ENCODE measurements at places on chromosomes 12 and 14. TPM values are rescaled to one million over a fixed set of nuclear protein-coding genes. Genes with fewer than 3 reads are reported as not detected.
A peak's percentile ranks its signal among the peaks of the same experiment; 100 is the strongest.

GRCh38 chr12:18443768-18444437 lies 182.6 kb downstream of the PIK3C2G start:
- DNase-seq: no peak

- no peak for DNase-seq
These were observed 13.1 kb upstream of the CHD4 start for GRCh38 chr12:6620137-6620884.

GRCh38 chr12:27012239-27012981 lies 1.8 kb downstream of the TM7SF3 start:
- DNase-seq: no peak

DNA sequence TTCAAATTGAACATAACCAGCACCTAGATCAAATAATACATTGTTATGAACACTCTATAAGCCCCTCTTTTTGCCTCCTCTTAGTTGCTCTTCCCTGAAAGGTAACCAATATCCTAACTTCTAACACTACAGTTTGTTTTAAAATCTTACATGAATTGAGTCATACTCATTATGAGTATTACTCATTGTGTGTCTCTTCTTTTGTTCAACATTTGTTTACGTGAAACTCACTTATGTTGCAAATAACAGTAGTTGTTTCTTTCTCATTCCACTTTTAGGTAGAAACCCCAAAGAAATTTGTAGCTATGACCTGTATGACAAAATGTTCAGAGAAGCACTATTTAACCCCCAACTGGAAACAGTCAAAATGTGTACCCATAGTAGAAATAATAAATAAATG lies 6.6 kb downstream of the LRRC9 start:
- no peak for DNase-seq

DNA sequence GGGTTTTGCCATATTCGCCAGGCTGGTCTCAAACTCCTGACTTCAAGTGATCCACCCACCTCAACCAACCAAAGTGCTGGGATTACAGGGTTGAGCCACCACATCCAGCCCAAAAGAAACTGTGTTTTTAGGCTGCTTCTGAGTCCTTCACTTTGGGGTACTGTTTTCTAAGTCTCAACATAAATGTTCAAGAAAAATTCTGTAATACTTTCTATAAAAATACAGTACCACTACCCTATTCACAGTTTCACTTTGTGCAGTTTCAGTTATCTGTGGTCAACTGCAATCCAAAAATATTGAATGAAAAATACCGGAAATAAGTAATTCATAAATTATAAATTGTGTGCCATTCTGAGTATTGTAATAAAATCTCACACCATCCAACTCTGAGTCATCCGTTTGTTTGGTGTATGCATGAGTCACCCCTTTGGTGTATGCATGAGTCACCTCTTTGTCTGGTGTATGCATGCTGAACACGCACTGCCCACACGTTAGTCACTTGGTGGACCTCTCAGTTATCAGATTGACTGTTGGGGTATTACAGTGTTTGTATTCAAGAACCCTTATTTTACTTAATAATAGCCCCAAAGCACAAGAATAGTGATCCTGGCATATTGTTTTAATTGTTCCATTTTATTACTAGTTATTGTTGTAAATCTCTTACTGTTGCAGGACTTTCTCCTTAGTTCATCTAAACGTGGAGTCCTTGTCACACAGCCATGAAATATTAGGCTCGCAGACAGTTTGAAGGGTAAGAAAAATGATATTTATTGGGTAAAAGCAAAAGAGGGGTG lies 190.2 kb downstream of the FSCB start:
- peak; percentile 98 for DNase-seq

DNA sequence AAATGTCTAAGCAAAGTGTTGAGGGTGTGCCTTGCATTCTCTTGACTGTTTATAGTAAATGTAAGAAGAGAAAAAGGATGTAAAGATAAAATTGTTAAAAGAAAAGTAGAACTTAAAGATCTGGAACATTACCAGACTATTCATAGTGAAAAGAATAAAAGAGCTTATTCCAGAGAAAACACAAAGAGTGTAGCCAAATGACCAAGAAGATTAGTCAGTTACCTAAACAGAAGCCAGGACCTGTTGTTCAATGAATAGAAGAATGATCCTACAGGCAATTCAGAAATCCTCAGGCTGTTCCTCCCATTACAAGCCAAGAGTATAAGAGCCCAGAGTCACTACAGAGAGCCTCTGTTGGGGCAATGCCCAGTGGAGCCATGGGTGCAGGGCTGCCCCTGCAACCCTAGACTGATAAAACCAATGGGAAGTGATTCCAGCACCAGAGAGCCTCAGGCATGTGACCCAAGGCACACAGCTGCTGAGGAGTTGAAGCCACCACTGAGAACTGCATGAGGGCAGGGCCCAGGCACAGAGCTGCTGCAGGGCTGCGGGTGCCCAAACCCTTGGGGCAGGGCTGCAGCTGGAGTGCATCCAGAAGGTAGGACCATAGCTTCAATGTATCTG lies 91.1 kb upstream of the SLC38A4 start:
- DNase-seq: no peak

DNA sequence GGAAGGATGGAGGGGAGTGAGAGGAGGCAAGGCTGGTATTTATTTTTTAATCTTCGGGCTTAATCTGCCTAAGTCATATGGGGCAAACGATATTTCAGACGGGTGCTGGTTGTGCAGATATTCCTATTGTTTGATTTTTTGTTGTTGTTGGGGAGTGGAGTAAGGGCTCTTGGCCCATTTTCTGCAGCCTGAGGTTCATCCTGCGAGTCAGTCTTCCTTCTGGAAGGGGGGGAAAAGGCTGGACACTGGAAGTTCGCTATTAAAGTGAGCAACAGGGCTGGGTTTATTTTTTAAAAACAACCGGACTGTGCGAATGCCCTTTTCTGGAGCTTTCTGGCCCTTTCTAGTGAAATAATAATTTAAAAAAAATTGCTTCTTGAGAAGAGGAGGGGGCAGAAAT lies 2.3 kb downstream of the NRXN3 start:
- no peak for DNase-seq

GRCh38 chr14:95026851-95027463 lies 130.4 kb downstream of the DICER1 start:
- no peak for DNase-seq

- DNase-seq: no peak
These were observed 94.9 kb upstream of the SLC16A7 start for GRCh38 chr12:59500915-59501314.

- no peak for DNase-seq
These were observed 566.5 kb upstream of the ATP2B1 start for GRCh38 chr12:90275088-90275487.

- DNase-seq: no peak
These were observed 257.4 kb upstream of the NOVA1 start for GRCh38 chr14:26855077-26855753.

DNA sequence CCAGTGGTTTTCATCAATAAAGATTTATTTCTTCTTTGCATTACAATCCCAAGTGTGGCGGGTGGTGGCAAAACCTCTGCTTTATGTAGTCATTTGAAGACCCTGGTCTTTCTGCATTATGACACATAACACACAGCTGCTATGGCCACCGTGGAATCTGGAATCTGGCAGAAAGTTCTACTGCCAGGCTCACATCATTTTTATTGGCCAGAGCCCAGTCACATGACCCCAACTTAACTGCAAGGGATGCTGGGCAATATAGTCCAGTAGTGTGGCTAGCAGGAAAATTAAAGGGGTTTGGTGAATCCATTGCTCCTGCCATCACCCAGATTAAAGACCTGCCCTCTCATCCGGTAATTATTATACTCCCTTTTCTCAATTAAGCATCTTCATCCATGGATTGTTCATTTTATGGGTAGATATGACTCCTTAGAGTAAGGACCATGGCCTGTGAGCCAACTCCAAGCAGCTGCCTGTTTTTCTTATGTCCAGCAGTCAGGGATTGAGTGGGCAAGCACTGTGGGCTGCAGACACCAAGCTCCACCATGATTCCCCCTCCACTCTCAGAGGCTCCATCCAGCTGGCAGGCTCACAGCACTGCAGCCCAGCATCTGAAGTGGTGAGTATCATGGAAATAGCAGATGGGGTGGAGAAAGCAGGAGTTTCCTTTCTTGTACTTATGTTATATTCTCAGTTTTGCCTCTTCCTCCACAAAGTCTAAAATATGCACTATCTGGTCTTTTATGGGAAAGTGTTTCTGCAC lies 1030.7 kb downstream of the AACS start:
- DNase-seq: no peak

GRCh38 chr14:64789696-64790095 lies 85.5 kb downstream of the PLEKHG3 start:
- DNase-seq: no peak

DNA sequence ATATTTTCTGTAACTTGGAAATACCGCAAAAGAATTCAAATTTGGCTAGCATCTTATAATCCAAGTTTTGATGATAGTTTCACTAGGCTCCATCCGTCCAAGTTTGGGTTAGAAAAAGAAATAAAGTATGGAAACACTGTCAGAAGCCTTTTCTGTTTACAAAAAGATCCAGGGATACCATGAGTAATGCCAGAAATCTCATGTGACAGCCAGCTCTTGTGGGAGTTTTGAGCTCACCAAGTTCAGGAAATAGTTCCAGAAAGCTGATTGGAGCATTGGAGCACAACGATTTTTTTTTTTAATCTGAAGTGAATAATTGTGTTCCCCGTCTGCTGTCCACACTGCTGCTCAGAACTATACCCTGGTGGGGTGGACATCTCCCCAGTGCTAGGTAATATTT lies 229.7 kb upstream of the NPAS3 start:
- peak; percentile 86 for DNase-seq

DNA sequence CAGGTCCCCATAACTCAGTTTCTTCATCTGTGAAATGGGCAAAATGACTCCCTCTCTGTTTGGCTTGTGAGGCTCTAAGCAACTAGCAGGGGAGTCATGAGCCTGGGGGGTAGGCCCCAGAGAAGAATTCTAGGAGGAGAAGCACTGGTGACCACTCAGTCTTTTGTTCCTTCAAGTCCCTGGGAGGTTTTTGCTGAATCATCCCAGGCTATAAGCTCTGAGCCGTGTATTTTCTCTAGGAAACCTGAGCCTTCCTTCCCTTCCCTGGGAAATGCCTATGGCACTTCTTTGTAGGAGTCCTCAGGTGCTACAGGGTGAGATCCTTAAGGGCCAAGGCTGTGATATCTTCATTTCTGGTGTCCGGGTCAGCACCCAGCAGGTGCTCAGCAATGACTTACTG lies 4.5 kb downstream of the RPH3A start:
- DNase-seq: peak; percentile 47

GRCh38 chr12:76563061-76563460 lies 3.5 kb upstream of the OSBPL8 start:
- DNase-seq: no peak

ITGB7 gene
- 0.39 TPM for total RNA-seq

TTC7B gene
- 11.7 TPM for total RNA-seq

ENDOU gene
- not detected for total RNA-seq

KCNH5 gene
- 0.68 TPM for total RNA-seq

Measured in H4 (cell line).